ENCODE measurements at places on chromosomes 2 and 18.

GRCh38 chr2:197304556-197305011 lies 6.0 kb downstream of the ANKRD44 start:
- DNase-seq: peak; percentile 26

GRCh38 chr18:32674491-32674890 lies 98.3 kb downstream of the KLHL14 start:
- DNase-seq: peak; percentile 25

DNA sequence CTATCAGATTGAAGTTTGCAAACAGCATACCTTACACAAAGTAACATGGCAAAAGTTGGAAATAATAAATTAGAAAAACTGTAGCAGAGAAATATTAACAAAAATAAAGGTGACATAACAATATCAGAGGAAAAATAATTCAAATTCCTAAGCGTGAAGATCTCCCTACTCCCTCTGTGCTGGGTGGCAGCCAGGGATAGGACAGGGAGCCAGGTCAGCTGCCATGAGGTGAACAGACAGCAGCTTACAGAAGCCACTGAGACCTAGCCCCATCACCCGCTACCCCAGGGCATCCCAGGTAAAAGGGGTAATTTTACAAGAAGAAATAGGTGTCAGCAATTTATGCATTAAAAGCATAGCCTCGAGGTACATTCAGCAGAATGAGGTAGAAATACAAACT lies 423.8 kb upstream of the HS6ST1 start:
- no peak for DNase-seq

DNA sequence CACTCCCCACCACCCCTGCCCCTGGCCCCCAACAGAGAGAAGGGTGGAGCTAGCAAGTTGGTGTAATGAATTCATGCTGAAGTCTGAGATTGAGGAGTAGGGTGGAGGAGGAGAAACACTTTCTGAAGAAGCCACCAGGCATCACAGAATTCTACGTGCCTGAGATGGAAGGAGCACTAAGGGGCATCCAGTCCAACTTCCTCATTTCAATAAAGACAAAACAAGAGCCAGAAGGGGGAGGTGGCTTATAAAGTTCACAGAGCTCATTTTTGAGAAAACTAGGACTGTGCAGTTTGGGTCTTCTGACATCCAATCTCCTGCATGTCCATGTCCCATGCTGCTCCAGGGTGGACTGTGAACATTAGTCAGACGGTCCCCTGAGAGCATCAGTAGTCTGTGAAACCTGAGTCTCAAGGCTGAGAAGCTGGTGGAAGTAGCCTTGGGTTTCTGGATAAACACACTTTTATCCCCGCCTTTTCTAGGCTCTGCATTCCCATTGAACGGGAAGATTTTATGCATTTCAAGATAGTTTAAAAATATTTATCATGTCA lies 77.7 kb downstream of the TRIM43 start:
- DNase-seq: peak; percentile 7
